GM04503 (cell line): ENCODE measurements at places on chromosomes 16 and 17.

DNA sequence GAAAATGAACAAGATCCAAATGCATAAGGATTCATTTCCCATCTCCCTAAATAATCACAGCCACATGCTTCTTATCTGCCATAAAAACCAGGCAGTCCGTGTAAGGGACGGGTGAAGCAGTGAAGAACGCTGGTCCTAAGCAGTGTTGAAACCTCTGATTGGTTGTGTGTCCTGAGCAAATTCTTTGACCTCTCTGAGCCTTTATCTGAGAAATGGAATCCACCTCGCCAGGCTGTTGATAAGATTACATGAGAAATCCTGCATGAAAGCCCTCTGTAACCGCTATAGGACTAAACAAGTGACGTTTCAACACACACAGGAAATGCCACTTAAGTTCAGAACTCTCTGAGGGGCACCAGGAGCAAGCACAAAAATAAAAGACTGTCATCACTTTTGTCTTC is 26.8 kb downstream of the GAS7 start:
- DNase-seq = no peak

DNA sequence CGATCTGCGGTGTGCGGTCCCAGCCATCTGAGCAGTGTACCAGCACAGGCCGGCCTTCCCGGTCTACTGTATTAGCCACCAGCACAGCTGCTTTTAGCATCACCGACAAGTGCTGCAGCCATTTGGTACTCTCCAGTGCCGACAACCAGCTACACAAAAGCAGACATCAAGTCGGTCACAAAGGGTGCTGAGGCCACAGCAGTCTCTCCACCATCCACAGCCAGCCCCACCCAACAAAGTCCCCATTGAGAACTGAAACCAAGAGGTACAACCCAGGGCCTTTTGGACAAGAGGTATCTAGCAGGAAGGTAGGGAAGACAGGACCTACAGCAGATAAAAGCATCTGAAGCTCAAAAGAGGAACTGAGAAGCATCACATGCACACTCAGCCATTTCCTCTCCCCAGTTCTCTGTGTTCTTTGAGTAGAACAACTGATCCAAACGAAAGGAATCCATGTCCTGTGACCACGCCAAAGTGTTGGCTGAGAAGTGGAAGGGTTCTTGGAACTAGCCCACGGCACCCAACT is 9.5 kb downstream of the MTMR4 start:
- no peak for DNase-seq

- DNase-seq = no peak
These were observed 5.5 kb downstream of the FLOT2 start for GRCh38 chr17:28892024-28892423.

DNA sequence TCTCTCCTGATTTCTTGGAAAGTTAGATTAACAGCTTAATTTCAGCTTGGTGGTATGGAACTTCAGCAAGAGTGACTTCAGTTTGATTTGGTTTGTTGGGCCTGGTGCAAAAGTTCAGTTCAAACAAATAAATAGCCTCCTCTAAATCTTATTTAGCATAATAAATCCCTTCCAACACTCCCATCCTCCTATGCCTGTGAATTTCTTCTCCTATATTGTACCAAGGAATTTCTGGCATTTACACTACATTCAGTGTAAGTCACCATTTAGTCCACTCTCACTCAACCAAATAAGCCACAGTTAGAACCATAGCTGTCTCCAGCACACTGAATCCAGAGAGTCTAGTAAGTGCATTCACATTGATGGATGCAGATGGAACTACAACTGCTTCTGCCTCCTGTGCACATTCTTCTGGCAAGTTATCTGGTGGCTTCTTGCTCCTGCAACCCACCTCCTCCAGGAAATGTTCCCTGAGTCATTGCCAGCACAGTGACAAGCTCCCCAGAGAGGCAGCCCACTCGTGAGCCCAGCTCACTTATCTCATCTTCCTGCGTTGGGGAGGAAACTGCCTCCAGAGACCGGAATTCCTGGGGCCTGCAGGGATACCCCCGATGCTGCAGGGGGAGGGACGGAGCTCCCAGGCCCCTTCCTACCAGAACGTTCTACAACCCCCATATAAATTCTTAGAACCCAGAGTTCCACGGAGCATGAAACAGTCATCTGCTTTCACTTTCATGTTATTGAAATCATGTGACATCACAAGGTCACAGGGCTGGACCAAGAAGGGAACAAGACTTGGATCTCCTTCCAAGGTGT is 318.3 kb downstream of the PHKB start:
- DNase-seq = no peak

DNA sequence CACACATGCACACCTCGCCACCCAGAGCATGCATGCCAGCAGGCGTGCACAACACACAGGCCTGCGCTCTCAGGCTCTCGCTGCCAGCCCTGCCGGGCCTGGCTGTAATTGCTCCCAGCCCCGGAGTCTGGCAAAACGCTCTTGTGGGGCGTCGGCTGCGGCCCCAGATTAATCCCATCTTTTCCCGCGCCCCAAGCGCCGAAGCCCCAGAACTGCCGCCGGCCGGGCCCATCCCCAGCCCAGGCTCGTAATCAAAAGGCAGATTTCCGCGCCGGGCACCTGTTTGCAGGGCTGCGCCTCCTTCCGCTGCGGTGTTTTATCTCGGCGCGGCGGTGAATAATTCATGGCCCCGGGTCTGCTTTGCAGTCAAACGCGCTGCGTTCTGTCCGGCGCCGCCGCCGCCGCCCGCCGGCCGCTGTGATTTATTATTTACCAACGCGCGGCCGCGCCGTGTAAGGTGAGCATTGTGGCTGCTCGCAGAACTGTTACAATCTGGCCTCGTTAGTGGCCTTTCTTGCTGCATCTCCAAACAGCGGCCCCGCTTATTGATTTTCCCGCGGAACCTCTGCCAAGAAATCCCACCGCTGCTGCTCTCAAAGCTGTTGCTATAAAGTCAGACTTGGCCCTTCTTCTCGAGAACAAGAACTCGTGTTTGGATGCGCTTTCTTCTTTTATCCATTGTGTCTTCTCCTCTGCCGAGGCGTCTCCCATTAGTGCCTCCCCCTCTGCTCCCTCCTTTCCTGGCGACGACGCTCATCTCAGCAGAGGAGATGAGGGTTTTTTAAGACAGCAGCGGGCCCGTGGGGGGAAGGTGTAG is 126.1 kb downstream of the IRX5 start:
- DNase-seq = no peak

- DNase-seq = no peak
These were observed 5.4 kb upstream of the CEP295NL start for GRCh38 chr17:78908426-78908825.

- DNase-seq = no peak
These were observed 103.4 kb upstream of the TOX3 start for GRCh38 chr16:52650318-52650717.

GRCh38 chr16:17466876-17467275 is 3.9 kb downstream of the XYLT1 start:
- no peak for DNase-seq

- no peak for DNase-seq
These were observed 10.9 kb downstream of the SLC35G3 start for GRCh38 chr17:35183332-35183731.

GRCh38 chr16:24347556-24347955 is 91.4 kb downstream of the CACNG3 start:
- no peak for DNase-seq

DNA sequence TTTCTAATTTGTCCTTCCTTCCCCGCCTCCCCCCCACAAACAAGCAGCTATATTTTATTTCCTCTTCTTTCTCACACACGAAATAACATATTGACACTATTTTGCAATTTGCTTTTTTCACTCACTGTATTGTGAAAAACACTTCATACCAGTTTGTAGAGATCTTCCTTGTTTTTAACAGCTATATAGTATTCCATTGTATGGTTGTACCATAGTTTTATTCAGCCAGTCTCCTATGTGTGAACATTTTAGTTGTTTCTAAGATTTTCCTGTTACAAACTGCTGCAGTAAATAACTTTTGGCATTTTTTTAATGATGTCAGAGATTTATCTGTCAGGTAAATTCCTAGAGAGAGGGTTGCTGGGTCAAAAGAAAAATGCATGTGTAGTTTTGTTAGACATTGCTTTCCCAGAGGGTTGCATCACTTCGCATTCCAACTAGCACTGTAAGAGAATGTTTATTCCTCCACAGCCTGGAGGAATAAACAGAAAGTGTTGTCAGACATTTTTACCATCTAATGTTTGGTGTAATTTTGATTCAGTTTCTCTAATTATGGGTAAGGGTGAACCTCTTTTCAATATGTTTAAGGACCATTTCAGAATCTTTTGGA is 101.2 kb downstream of the MRTFB start:
- DNase-seq = peak; percentile 69
